Tongue (tissue), 3 donors: ENCODE measurements at places on chromosomes 1 and 21.

DNA sequence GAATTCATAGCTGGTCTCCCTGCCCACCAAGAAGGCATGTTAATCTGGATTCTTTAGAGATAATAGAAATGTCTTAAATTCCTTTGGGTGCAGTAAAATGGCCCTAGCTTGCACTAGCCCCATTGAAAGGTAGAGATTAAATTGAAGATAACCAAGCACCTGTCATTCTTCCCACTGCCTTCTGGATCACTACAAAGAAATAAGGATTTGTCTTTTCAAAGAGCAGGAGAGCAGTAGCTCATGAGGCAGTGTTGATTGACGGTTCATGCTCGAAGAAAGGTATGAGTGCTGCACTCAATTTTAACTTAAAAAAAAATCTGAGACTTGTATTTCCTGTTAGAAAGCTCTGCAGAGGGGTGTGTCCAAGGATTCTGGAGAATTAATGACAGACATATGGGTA is 74.9 kb upstream of the F3 start:
- peak; percentile 54 for DNase-seq

- DNase-seq, result no peak
Measured at GRCh38 chr1:185014941-185015340, 30.4 kb upstream of the RNF2 start.

GRCh38 chr1:230632273-230632873 is 9.9 kb upstream of the COG2 start:
- DNase-seq, result peak; percentile 46

DNA sequence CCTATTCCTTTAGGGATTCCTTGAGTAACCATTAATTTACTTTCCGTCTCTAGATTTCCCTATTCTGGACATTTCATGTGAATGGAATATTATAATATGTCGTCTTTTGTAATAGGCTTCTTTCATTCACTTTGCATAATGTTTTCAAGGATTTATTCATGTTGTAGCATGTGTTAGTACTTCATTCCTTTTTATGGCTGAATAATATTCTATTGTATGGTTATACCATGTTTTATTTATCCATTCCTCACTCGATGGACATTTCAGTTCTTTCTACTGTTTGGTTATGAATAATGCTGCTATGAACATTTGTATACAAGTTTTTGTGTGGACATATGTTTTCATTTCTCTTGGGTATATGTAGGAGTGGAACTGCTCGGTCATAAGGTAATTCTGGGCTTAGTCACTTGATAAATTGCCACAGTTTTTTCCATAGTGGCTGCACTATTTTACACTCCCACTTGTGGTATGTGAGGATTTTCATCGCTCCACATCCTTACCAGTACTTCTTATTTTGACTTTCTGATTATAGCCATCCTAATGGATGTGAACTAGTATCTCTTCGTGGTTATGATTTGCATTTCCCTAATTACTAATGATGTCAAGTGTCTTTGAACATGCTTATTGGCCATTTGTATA is 17.7 kb downstream of the PPP2R5A start:
- DNase-seq, result no peak

- DNase-seq, result no peak
Measured at GRCh38 chr1:58754683-58755467, 29.0 kb downstream of the JUN start.

GRCh38 chr1:226611301-226611700 is 62.7 kb downstream of the STUM start:
- DNase-seq, result no peak

DNA sequence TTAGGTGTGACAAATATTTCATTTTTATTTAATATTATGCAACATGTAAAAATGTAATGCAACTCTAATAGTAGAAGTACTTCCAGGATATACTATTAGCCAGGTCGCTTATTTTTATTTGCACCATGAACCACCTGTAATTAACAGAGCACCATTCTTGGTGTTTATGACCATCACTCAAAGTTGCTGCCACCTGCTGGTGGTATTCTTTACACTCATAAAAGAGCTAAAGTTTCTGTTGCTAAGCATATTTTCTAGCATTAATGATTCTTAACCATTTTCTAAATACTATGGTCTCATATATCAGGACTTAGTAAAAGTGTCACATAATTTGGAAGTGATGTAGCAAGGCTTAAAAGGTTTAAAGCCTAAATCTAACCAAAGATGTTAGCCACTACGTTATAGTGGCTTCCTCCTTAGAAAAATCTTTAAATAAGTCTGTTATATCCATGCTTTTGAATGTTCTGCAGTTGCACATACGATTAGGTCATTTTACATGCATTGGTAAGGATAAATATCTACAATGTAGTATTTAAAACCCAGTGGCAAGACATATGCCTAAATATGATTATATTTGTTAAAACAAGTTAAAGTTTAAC is 244.5 kb downstream of the NEGR1 start:
- DNase-seq, result peak; percentile 54

- peak; percentile 85 for DNase-seq
Measured at GRCh38 chr1:157439302-157439954, 112.9 kb downstream of the FCRL5 start.

- no peak for DNase-seq
Measured at GRCh38 chr1:34867415-34867814, 7.9 kb upstream of the SMIM12 start.

DNA sequence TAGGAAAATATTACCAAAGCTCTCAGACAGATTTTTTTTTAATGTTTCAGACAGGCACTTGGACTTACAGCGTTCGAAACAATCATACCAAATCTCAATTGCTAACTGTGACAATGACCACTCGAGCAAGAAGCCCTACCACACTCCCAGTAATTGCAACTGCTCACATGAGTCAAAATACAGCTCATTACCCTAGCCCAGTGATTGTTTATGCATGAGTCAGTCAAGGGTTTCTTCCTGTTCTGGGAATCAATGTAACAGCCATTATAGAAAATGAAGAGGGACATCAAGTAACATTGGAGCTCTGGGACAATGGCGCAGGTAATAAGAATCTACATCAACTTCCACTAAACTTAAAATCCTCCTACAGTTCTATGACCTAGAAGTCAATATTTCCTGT is 56.1 kb upstream of the SH3GLB1 start:
- DNase-seq, result no peak

DNA sequence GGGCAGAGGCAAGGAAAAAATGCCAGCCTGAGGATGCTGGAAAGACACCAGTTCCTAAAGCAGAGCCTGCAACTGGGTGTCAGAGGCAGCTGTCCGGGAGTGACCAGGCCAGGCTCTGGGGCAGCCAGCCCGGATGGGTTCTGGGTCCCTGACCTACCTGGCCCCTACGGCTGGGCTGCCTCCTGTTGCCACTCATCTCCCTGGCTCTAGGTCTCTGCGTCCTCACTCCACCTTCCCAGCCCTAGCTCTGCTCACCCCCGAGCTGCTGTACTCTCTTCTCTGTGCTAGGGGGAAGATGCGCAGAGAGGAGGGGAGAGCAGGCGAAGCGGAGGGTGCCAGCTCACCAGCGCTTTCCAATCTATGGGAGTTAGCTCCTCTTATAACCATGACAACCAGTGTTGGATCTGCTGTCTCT is 9.0 kb downstream of the ARHGEF2 start:
- DNase-seq, result no peak

- no peak for DNase-seq
Measured at GRCh38 chr1:29279406-29279805, 43.1 kb downstream of the PTPRU start.

GRCh38 chr1:229792012-229792975 is 166.2 kb downstream of the URB2 start:
- peak; percentile 39 for DNase-seq

DNA sequence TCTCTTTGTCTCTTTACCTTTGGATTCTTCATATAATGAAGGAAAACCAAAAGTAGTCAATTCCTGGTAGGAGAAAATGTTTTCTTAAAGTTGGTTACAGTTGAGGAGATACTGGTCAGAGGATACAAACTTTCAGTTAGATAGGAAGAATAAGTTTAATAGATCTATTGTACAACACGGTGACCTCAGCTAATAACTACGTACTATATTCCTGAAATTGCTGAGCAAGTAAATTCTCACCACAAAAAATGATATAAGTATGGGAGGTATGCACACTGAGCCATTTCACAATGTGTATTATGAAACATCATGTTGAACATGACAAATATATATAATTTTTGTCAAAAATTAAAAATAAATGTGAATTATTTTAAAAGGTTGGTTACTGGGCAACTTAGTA is 20.4 kb downstream of the SSX2IP start:
- DNase-seq, result no peak

DNA sequence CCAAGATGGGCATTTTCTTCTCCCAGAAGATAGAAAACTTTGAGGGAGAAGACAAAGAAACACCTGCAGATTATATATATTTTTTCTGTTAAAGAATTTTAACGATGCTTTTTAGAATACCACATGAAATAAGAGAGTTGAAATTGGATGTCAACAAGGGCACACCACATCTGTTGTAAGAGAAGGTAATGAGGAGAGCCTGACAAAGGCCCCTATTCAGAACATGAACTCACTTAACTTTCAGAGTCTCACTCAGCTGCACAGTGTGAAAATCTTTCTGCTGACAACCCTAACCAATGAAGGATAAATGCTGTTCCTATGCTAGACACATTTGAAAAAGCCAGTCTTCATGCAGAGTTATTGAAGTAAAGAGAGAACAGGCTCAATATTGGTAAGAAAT is 7.3 kb downstream of the KRTAP22-2 start:
- no peak for DNase-seq

DNA sequence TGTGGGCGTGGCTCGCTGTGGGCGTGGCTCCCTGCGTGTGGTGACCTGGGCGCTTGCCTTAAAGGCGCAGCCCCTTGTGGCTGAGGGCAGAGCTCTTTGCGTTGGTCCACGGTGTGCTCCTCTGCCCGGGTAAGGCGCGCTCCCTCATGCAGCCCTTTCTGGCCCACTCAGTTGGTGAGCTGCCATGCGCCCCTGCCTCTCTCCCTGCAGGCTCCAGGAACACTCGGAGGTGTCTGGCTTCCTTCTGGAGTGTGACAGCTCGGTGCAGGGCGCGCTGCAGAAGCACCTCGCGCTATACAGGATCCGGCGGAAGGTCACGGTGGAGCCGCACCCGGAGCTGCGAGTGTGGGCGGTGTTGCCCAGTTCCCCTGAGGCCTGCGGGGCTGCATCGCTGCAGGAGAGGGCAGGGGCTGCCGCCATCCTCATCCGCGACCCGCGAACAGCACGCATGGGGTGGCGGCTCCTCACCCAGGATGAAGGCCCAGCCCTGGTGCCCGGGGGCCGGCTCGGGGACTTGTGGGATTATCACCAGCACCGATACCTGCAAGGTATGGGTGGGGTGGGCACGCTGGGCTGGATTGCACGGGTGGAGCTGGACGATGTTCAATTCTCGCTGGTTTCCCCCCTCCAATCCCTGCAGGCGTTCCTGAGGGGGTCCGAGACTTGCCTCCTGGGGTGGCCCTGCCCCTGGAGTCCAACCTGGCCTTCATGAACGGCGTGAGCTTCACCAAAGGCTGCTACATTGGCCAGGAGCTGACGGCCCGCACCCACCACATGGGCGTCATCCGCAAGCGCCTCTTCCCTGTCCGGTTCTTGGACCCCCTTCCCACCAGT is 9.1 kb downstream of the IBA57 start:
- no peak for DNase-seq

GRCh38 chr1:196152086-196152485 is 456.2 kb downstream of the KCNT2 start:
- no peak for DNase-seq

DNA sequence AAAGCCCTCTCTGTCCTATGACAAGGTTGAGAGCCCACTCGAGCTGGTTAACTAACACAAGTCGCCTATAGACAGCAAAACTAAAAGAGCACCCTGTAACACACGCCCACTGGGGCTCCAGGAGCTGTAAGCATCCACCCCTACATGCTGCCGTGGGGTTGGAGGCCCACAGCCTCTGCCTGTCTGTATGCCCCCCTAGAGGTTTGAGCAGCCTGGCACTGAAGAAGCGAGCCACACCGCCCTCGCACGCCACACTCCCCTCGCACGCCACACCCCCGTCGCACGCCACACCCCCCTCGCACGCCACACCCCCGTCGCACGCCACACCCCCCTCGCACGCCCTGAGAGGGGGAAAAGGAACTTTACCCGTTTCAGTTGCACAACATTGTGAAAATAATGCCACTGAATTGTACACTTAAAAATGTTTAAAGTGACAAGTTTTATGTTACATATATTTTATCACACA is 13.2 kb upstream of the HMGCL start:
- peak; percentile 62 for DNase-seq

- peak; percentile 92 for DNase-seq
Measured at GRCh38 chr1:17236779-17237560, 11.9 kb upstream of the PADI3 start.

DNA sequence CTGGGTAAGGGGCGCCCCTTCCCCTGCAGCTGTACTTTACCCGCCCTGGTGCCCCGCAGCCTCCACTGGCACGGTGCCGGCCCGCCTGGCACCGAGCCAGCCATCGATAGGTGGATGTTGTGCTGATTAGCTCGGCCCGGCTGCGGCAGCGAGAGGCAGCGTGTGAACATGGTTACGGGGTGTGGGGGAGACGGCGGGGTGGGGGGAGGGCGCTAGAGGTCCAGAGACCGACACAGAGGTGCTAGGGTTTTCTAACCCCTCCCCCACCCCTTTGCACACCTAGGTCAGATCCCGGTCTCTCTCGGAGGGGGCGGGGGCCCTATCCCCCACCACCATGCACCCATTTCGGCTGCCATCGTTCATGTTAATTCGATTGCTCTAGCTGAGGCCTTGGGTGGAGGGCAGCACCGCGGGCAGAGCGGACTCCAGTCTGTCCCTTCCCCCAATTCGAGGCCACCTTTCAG is 6.7 kb downstream of the EFNA4 start:
- no peak for DNase-seq

GRCh38 chr1:209589440-209589839 is 5.9 kb downstream of the CAMK1G start:
- DNase-seq, result no peak

DNA sequence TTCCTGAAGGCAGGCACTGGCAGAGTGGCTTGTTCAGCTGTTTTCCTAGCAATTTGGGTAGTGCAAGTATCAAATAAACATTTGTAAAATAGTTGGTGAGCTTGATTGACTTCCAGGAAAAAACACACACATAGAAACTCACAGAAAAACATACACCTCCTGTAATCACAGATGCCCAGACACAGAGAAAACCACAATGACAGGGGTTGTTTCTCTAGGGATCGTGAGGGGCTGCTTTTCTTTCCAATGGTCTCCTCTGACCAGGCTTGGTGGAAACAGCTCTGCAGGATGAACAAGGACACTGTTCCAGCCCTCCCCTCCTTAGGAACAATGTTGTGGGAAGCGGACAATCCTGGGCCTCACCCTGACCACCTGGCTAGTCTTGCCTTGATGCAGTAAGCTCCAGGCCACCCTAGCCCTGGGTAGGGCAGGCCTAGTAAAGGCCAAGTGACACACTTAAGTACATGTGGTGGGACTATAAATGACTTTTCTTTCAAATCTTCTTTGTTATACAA is 142.5 kb upstream of the HMGB4 start:
- DNase-seq, result no peak

- no peak for DNase-seq
Measured at GRCh38 chr1:189022015-189022414, 1455.6 kb downstream of the BRINP3 start.

- DNase-seq, result no peak
Measured at GRCh38 chr1:235455823-235456222, 48.4 kb downstream of the B3GALNT2 start.

DNA sequence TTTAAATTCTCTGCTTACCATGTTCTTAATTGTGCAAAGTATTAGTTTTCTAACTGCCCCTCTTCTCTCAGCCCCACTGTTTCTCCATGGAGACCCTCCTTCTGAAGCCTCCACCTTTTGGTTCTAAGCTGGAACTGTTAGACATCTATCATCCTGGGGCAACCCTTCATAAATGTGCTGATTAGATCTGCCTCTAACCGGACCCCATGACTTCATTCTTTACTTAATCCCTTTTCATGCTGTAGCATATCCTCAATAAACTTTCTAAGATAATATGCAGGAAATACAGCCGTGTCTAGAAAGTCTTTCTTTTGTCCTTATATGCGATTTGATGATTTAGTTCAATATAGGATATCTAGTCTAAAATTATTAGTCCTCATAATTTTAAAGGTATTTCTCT is 1020.1 kb downstream of the ADGRL2 start:
- no peak for DNase-seq
